H1 (cell line): ENCODE measurements at places on chromosomes 1 and 21. TPM values are rescaled to one million over a fixed set of nuclear protein-coding genes. Genes with fewer than 3 reads are reported as not detected.
A peak's percentile ranks its signal among the peaks of the same experiment; 100 is the strongest.

DNA sequence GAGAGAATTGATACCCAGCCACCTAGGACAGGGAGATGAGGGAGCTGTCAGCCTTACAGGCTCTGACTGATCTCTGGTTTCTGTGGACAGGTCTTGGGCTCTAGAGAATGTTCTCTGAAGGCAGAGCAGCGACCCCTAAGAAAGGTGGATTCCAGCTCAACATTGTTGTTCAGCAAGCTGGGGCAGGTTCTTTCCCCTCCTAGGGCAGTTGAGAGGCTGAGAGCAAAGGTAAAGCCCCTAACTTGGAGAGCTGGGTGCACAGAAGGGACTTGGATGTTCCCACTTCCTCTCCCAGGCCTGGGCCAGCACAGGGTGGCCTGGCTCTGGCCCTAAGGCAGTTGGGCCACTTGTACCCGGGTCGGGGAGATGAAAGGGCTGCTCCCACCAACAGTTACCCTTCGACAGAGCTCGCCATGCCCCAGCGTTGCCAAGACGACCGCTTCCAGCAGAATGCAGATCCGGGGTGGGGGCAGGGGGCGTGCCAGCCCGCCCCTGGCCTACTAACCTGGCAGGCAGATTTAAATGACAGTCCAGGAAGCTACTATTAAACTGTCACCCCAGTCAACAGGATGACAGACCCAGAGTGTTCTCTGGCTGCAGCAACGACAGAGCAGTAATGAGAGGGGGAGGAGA lies 31.6 kb downstream of the LRP8 start:
- DNase-seq, result no peak

DNA sequence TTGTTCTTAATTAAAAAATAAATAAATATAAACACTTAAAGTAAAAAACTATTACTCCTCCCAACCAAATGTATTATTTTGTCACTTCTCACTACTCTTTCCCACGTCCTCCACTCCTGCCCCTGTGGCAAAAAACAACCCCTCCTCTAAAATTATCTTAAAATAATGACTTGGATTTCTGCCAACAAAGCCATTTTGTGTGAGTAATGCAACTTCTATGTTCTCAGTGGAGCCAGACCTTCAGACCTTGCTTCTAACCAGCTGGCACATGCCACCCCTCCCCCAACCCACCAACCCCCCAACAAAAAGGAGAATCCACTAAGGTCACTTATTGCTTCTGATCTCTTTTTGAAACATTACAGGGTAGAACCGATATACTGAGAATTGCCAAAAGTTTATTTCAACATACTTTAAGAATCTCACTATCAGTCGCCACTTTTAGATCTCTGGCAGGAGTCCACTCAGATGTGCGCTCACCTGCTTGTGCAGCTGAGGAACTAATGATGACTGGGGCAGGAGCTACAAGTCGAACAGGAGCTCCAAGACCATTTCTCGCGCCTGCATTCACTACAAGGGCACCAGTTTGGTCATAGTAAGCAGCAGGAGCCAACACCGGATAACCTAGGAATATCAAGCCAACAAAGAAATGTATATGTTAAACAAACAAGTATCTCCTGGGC lies 58.3 kb upstream of the SDC3 start:
- DNase-seq, result no peak

GRCh38 chr1:47209725-47210325 lies 20.0 kb upstream of the PDZK1IP1 start:
- no peak for DNase-seq

DNA sequence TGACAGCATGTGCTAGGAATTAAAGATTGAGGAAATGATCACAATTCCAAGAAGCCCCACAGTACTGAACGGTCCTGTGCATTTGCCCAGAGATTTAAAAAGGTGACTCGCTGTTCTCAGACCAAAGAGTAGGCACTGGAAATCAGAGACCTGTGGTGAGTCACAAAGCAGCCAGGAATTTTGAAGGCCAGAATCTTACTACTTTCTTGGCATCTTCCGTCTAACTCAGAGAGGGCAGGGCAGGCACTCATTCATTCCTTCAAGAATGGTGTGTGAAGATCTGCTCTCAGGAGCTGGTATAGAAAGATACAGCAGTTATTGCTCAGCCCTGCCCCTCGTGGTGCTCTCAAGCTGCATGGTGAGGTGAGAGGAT lies 57.9 kb downstream of the BRINP2 start:
- DNase-seq, result no peak

DNA sequence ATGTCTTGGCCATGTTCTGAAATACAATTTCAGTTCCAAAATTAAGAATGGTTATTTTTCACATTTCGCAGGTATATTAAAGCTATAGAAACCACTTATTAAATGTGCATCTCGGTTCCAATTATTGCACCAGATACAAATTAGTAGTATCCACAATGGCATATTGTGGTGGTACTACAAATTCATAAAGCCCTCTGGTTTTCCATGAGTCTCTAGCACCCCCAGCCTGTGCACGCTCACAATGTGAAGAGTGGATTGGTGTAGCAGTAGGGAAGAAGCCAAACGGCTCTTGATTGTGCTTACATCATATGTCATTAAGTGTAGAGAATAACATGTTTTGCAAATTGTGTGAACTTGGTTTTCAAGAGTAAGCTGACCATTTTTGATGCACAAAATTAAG lies 1.9 kb upstream of the BRINP3 start:
- DNase-seq, result no peak

DNA sequence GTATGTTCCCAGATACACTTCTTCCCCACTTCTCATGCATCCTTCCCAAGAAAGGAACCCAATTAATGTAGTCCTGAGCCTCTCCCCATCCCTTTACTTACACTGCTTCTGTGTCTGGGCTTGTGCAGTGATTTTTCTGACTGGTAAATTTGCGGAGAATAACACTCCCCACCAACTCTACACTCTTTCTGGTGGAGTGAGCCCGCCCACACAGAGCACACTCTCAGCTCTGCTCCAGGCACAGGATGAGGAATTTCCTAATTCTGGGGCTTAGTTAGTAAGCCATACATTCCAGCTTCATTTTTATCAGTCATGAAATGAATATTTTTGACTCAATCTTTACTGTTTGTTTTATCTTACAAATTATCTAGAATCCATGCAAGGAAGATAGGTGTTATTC lies 38.6 kb downstream of the FMO4 start:
- DNase-seq, result no peak

- no peak for DNase-seq
These were observed 8.5 kb upstream of the ERG start for GRCh38 chr21:38506661-38507281.

- DNase-seq, result peak; percentile 22
These were observed 411.2 kb downstream of the MATN1 start for GRCh38 chr1:30312226-30312625.

DNA sequence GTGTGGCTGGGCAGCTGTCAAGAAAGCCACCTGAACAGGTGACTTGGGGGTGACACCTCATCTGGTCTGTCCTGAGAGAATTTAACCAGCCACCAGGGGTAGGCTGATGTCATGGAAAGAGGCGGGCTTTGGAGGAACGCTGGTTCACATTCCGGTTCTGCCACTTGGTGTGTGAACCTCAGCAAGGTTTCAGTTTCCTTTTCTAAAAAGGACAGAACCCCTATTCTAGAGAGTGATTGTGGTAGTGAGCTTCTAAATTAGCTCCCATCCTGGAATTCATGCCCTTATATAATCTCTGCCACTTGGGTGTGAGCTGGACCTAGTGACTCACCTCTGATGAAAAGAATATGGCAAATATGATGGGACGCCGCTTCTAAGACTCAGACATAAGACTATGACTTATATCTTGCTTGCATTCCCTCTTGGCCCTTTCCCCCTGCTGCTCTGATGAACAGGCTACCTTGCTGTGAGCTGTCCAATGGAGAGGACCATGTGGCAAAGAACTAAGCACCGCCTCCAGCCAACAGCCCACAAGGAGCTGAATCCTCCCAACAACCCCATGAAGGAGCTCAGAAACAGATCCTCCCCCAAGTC lies 332.1 kb downstream of the RRAGC start:
- DNase-seq, result no peak

- no peak for DNase-seq
These were observed 135.7 kb downstream of the ZNF281 start for GRCh38 chr1:200274116-200274515.

DNA sequence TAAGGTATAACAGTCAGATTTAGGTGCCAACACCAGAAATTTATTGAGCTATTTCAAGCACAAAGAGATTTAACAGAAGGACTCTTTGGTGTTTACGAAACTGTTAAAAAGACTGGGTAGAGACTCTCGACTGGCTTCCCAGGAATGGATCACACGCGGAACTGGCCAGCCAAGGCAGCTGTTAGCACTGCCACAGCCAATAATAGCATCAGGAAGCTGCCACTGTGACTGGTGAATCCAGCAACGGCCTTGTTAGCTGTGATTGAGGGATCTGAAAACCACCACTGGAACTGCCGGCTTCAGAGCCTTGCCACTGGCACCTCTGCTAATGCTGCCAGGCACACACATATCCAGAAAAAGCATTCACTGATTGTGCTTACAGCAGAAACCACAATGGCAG lies 10.6 kb upstream of the SIM2 start:
- DNase-seq, result no peak

GRCh38 chr21:26273686-26274313 lies 103.2 kb upstream of the APP start:
- DNase-seq, result no peak

DNA sequence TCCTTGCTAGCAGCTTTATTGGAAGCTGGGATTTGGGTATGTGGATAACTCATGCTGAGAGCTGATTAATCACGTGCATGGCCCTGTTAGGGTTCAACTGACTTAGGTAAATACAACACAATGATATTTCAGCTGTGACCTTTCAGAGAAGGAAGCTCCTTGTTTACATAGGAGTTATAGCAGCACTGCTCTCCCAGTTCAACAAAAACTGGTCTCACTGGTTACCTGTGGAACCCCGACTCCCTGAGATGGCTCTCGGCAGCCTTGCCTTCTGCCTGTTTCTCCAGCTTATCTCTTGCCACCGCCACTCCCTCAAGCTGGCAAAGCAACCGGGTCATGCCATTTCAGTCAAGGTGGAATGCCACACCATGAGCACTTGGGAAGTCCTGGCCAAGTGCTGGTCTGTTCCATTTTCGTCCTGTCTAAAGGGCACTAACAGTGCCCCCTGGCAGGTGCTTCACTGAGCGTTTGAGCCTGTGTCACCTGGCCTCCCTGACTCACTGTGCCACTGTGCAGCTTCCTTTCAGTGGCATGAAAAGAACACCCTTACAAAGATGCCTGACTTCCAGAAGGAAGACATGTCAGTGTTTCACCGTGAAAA lies 31.6 kb downstream of the DOP1B start:
- DNase-seq, result no peak

GRCh38 chr1:186207391-186208085 lies 167.5 kb downstream of the TPR start:
- DNase-seq, result no peak

Gene OXCT2
- total RNA-seq, result 2.9 TPM in 2 replicates

Gene MFSD2A
- total RNA-seq, result 25.9 and 26.6 TPM in 2 replicates

Gene SERINC2
- total RNA-seq, result 30.8 and 31.4 TPM in 2 replicates

Gene USH2A
- total RNA-seq, result 0.04 and 0.17 TPM in 2 replicates

Gene OR6K2
- not detected in 2 replicates for total RNA-seq

Gene RPTN
- total RNA-seq, result not detected in 2 replicates

Gene KRTAP10-5
- total RNA-seq, result not detected in 2 replicates

Gene A3GALT2
- total RNA-seq, result not detected in 2 replicates
